ENCODE measurements at places on chromosomes 13 and 19.

GRCh38 chr13:35260316-35260715 is 216.2 kb downstream of the MAB21L1 start:
- DNase-seq: no peak

DNA sequence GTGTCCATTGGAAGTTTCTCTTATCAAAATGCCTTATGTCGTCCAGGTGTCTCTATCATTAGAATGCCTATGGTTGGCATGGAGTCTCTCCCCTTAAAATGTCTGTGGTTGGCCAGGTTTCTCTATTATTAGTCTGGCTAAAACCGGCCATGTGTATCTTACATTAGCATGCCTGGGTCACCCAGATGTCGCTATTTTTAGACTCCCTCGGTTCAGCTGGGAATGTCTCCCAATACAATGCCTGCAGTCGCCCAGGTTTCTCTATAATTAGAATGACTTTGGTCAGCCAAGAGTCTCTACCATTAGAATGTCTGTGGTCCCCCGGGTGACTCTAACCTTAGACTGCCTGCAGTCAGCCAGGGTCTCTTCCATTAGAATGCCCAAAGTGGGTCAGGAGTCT is 1536.1 kb downstream of the UQCRFS1 start:
- no peak for DNase-seq

DNA sequence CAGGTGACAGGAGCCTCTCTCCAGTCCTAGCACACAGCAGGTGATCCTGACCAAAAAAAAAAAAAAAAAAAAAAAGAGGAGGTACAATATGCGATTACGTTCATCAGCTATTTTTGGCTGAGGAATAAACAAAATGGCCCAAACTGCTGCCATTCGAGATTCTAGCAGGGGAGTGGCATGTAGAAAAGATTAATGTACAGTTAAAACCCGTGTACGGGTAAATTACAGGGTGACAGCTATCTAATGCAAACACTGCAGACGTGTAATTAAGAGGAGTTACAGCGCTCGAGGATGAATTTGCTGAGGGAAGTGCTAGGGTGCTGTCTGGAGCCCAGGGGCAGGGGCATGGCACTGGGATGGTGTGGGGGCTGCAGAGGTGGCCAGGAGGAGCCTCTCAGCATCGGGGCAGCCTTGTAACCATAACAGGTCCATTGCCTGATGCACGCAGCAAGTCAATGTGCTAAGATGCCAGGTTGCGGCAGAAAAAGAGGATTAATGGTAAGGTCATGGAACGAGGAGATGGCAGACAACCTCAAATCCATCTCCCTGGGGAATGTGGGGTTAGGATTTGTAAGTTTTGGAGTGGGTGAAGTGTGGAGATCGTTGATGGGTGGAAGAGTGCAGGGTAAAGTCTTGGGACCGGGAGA is 17.4 kb downstream of the CHST8 start:
- DNase-seq: no peak

DNA sequence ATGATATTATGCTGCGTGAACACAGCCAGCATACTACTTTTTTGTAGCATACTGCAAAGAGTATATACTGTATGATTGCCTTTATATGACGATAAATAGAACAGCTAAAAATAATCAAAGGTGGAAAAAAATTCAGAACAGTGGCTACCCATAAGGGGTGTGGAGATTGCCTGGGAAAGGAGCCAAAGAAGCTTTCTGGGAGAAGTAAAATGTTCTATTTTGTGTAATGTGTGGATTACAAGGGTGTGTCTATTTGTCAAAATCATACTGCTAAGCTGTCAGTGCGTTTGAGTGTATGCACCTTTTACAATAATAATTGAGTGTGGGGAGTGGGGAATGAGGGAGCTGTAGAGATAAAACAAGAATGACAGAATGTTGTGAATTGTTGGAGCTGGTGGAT is 45.2 kb upstream of the MTIF3 start:
- no peak for DNase-seq

DNA sequence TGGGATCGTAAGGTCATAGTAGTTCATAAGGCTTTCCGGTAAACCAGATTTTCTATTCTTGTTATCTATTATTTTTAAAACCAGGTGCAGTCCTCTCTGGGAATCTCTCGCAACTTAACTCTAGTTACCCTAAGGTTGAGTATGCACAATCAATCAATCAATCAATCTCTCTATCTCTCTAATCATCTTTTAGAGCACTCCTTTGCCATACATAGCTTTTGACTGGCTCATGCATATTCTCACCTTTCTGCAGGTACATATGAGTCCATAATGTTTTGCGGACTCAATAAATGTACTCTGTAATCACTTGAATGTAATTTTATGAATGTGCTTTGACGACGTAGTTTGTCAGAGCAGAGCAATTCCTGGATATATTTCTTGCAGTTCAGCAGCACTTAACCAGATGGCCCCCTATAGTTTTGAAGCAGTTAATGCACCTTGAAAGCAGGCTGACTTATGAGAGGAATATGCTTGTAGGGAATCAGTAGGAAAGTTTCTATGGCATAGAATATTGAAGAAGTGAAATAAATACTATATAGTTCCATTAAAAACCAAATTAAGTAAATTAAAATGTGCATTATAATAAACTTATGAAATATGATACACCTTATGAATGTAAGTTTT is 524.7 kb downstream of the GPC5 start:
- DNase-seq: no peak

DNA sequence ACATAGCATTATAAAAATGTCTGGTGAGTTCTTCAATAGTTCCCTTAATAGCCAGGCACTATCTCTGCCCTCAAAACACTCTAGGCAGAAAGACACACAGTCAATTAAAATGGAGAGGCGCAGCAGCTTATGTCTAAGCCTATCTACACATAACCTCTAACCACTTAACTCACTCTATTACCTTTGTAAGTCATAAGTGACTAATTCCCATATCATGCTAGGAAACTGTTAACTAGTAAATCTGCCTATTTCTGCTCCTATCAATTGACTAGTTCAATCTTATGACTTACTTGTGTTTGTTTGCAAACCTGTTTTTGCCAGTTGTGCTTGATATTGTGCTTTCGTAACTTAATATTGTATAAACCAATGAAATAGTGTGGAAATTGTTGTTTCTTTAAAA is 3.2 kb downstream of the CCDC122 start:
- DNase-seq: no peak

All from stimulated activated CD4-positive, alpha-beta T cell treated with anti-CD3 and anti-CD28 coated beads, Interleukin-1b, Interleukin-23, amount 100 ng/mL, for 24 hours (primary cell).